ENCODE measurements at places on chromosomes 6 and 20.

DNA sequence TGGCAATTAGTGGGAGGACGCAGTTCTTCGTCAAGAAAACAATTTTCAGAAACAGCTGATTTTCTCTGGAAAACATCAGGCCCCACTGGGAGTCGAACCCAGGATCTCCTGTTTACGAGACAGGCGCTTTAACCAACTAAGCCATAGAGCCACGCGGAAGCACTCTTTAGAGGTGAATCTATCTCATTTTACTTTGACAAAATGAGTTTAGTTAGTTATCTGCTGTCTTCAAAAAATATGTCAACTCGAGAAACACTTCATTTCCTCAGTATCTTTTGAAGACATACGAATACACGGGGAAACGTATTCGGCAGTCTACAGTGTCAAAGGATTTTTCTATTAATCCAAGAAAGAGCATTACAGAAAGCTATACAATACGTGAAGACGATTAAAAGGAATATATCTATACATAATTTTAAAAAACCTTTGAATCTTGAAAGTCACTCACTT lies 26.7 kb downstream of the GPX6 start:
- peak; percentile 62 for DNase-seq

DNA sequence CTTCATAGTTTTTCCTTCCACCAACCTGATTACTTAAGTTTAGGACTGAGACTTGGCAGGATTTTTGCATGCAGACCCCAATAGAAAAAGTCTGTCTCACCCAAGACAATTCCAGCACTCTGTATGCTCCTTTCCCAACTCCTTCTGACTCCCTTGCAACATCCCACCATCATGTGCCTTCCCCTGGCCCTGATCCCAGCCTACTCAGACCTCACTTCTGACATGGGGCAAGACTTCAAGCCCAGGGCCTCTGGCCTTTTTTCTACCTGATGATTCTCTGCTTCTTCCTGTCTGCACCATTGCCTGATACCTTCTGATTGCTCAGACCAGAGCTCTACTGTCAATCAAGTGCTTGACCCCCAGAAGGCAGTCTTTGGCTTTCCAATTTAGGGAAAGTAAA lies 96.6 kb downstream of the HAO1 start:
- DNase-seq: no peak

DNA sequence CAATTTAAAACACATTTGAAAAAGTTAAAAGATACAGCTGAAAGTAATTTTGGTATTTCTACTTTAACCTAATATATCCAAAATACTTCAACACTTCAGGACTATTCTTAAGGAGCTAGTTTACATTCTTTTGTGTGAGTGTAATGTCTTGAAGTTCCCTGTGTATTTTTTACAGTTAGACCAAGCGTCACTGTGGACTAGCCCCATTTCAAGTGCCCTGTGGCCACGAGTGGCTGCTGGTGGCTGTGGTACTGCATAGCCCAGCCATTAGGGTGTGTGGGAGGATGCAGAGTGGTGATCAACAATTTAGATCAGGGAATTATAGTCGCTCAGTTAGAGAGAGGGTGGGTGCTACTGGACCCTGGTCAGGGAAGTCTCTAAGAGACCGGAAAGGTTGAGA lies 869 bp upstream of the CST5 start:
- no peak for DNase-seq

DNA sequence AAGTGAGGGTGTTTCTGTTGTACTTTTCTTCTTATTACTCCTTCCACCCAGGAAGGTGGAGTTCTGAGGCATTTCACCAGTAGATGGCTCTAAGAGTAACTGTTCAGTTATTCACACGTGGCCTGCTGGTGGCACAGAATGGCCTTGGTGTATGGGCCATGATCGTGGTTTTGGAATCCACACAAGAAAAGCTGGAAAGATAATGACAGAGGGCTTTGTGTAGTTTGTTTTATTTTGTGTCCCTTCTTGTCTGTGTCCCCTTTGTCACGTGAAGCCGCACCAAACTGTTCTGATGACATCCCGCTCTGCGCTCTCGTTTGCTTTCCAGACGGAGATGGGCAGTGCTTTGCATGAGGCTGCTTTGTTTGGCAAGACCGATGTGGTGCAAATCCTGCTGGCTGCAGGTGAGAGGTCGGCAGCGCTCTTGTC lies 93.4 kb downstream of the ANKS1A start:
- no peak for DNase-seq

DNA sequence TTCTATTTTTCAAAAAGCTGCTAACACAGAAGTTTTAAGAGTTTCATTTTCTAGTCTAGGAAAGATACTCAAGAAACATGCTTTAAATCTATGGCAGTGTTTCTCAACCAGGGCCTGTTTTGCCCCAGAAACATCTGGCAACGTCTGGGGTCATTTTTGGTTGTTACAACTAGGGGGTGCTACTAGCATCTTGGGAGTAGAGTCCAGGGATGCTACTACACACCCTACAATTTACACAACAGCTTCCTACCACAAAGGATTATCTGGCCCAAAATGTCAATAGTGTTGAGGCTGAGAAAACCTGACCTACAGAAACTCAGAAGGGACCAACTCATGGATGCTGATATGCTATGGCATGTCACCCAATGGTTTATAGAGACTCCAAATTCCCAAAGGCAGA lies 24.4 kb downstream of the SERAC1 start:
- DNase-seq: no peak

DNA sequence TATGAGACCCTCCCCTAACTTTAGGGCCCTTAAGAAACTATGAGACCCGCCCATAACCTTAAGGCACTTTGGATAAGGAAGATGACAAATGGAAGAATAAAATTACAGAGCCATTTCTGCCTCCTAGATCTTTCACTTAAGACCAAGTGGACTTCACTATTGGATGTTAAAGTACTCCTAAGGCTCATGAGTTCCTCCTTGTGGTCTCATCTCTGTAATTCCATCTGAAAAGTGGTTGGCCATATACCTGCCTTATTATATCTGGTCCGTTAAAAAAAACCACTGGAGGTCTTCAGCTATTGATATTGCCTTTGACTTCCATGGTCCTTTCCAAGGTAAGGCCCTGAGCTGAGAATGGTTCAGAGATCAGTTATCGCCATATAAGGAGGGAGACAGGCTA lies 310.3 kb downstream of the EYA4 start:
- DNase-seq: no peak

DNA sequence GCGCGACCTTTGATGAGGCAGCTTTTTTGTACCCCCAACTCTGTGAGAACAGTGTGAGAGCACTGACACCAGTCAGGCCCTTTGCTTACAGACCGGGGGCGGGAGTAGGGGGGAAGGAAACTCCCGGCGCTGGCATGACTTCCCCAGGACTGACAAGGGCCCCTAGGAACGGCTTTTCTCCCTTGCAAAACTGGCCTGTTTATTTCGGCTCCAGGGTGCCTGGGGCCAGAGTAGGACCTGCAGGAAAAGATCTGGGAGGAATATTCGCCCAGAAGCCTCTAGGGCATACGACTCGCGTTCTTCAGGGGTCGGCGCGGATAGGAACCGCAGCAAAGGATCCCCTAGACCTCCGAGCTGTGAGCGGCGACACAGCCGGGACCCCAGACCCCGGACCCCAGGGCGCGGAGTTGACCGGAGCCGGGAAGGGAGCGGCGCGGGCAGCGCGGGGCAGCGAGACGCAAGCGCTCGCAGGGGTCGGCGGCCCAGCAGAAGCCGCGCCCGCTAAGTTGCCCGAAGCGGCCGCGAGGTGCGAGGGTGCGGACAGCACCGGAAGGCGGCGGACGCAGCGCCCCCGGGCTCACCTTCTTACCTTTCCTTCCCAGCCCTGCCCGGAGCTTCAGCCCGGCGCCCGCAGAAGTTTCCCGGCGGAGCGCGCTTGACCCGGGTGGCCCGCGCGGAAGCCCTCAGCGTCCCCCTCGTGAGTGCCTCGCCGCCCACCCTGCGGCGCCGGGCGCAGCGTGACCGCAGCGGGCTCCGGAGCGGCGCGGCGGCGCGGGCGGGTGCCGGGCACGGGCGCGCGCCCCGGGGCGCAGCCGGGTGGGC lies at the start of gene POPDC3:
Gene POPDC3, minus strand, starts transcription at position 771 of the 822 bp plus-strand sequence. CDS start 18,105 bp downstream, outside the sequence.
- DNase-seq: no peak

DNA sequence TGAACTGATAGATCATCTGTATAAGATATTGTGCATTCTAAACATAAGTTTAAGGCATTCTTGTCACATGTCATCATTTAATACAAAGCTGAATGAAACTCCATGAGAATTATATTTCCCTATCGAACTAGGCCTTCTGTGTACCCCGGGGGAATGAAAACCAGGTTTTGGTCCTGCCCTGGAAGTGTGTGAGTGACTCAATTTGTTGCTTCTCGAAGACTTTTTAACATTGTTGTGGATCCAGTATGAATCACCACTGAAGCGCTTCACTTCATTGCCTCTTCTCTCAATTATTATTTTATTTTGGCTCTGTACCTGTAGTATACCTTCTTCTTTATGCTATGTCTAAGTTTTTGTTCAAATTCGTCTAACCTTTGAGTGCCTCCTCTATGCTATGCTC lies 150.8 kb downstream of the GRIK2 start:
- DNase-seq: no peak

GRCh38 chr6:80021131-80021530 lies 16.7 kb downstream of the TTK start:
- DNase-seq: no peak

- no peak for DNase-seq
Measured at GRCh38 chr20:3586093-3586492, 77.1 kb downstream of the GFRA4 start.

GRCh38 chr6:13437218-13437996 lies 50.0 kb downstream of the GFOD1 start:
- DNase-seq: no peak

- no peak for DNase-seq
Measured at GRCh38 chr20:3876676-3877075, 12.5 kb upstream of the PANK2 start.

- no peak for DNase-seq
Measured at GRCh38 chr6:132650429-132650828, 8.6 kb downstream of the TAAR1 start.

GRCh38 chr6:33490198-33490597 lies 35.8 kb downstream of the ZBTB9 start:
- DNase-seq: no peak

- peak; percentile 24 for DNase-seq
Measured at GRCh38 chr6:89640804-89641203, 2.3 kb upstream of the LYRM2 start.

DNA sequence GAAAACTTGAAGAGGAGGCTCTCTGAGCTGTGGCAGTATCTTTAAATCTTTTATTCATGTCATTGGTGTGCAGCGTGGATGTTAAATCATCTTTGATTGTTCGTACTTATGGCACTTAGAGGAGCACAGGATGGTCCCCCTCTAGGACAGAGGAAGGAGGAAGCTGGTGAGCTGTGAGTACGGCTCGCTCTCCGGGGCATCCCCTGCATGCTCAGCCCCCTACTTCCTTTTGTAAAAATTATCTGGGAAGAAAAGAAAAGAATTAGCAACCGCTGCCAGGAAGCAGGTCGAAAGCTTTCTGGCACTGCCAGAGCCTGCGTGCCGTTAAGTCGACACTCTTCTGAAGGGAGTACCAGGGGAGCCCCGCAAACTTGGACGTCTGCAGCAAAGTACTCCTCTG lies 158.5 kb downstream of the SYNDIG1 start:
- no peak for DNase-seq

GRCh38 chr20:39810309-39810708 lies 848.2 kb downstream of the DHX35 start:
- no peak for DNase-seq

DNA sequence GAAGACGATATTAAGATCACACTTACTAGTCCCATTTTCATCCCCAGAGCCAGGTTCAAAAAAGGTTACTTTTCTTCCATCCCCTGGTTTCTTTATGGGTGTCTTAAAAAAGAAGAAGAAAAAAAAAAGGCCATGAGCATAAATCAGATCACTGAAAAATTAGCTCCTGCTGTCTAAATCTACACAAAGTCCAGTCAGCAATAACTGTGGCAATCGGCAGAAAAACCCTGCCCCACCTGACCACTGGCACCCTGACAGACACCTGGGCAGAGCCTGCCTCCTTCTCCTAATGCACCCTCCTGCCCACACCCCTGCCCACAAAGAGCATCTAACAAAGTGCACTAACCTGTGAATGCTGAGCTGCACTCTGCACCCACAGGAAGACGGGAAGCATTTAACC lies 69.8 kb downstream of the STAU1 start:
- DNase-seq: no peak

- DNase-seq: no peak
Measured at GRCh38 chr6:38234934-38235682, 404.6 kb downstream of the BTBD9 start.
